Stimulated activated CD8-positive, alpha-beta memory T cell treated with anti-CD3 and anti-CD28 coated beads, Interleukin-7, amount 100 ng/mL, for 1 hour (primary cell): ENCODE measurements at places on chromosomes 12 and 14.

DNA sequence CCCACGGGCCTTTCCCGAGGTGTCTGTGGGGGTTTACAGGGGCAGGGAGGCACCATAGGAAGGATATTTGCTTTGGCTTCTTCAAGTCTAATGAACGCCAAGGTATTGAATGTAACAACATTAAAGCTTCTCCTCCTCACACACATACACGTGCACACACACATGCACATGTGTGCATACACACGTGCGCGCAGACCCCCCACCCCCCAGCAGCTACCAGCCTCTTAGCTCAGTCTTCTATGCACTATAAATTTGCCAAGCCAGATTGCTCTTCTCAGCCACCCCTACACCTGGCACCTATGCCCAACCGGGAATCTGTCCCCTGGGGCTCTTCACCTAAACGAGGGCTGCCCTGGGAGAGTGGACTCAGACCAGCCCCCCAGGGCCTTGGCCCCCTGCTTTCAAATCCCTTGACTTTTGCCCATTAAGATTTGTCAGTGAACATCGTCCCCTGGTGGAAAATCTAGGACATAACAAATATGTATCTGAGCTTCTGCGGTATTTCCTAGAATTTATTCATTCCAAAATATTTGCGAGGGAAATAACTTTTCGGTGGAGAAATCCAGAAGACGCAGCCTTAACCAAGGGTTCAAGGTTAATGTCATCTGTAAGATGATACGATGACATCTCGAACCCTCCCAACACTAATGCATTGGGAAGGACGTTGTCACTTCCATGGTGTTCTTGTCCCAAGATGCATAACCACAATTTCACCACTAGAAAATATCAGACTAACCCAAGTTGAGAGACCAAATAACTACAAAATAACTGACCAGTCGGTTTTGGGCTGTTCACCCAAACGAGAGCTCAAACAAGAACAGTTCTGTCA, 330.4 kb downstream of the MED13L start:
- DNase-seq, result no peak

DNA sequence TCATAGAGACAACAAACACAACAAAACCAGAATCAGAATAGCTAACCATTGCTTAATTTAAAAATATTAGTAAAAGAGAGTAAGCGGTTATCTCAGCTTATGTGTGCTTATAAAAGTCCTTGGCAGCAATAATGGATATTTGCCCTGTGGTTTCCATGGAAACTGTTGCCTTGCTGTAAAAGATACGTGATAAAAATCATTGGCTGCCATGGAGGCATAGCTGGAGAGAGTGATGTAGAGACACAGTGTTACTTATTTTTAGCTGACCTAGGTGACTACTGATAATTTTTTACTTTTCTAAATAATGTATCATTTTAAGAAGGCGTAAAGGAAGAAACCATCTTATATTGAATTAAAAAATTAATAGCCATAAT, 92.9 kb downstream of the ERC1 start:
- DNase-seq, result no peak

- DNase-seq, result no peak
These were observed 7.1 kb downstream of the SCNN1A start for GRCh38 chr12:6367969-6368892.

GRCh38 chr12:90922145-90922627, 32.8 kb downstream of the CCER1 start:
- no peak for DNase-seq

- DNase-seq, result no peak
These were observed 680.8 kb downstream of the BCL11B start for GRCh38 chr14:98591161-98591560.

- DNase-seq, result no peak
These were observed 372.9 kb upstream of the FAR2 start for GRCh38 chr12:28776220-28776619.

DNA sequence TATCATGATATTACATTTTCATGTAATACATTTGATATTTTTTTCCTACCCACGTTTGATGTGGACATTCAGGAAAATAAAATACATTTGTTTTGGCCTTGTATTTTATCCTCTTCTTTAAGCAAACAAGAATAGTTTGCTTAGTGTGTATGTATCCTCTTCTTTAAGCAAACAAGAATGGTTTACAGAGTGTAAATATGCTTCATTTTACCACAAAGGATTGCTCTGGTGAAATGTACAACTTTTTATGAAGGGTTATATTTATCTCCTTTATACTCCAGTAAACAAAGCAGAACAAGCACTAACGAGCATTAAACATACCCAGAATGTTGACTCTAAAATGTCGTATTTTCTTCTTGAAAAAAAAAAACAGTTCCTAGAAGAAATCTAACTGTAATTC, 244.7 kb downstream of the KCNH5 start:
- no peak for DNase-seq
